Activated CD4-positive, alpha-beta T cell treated with anti-CD3 and anti-CD28 coated beads, Interleukin-2, amount 10 ng/mL, durations not matched to agents 7 days and 5 days (primary cell): ENCODE measurements at places on chromosomes 11 and 22.
A peak's percentile ranks its signal among the peaks of the same experiment; 100 is the strongest.

DNA sequence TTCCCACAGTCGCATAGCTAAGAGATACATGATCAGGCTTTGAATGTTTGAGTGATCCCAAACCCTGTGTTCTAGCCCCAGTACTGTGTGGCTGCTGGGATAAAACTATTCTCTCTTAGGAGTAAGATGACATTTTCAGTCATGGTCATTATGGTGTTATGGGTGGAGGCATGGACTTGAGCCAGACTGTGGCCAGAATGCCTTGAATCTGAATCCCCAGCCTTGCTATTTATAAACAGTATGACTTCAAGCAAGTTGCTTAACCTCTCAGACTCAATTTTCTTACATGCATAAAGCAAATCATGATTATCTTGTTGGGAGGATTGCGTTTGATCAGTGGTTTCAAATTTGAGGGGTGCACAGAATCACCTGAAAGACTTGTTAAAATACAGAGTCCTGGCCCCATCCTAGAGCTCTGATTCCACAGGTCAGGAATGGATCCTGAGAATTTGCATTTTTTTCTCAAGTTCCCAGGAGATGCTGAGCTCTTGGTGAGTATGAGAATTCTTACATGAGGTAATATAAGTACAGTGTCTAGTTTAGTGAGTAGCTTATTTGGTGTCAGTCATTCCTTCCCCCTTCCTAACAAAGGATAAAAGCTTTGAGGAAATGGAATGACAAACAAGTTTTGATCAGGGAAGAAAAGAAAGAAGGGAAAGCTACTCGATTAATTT, 571.7 kb downstream of the METTL15 start:
- no peak for DNase-seq

GRCh38 chr11:28835317-28835716, 727.1 kb downstream of the METTL15 start:
- no peak for DNase-seq

- no peak for DNase-seq
Observed at GRCh38 chr11:26782220-26782965, 60.5 kb upstream of the SLC5A12 start.

GRCh38 chr11:94941131-94941530, 32.2 kb downstream of the CWC15 start:
- DNase-seq, result no peak

GRCh38 chr22:45397806-45398205, 15.6 kb downstream of the SMC1B start:
- no peak for DNase-seq

DNA sequence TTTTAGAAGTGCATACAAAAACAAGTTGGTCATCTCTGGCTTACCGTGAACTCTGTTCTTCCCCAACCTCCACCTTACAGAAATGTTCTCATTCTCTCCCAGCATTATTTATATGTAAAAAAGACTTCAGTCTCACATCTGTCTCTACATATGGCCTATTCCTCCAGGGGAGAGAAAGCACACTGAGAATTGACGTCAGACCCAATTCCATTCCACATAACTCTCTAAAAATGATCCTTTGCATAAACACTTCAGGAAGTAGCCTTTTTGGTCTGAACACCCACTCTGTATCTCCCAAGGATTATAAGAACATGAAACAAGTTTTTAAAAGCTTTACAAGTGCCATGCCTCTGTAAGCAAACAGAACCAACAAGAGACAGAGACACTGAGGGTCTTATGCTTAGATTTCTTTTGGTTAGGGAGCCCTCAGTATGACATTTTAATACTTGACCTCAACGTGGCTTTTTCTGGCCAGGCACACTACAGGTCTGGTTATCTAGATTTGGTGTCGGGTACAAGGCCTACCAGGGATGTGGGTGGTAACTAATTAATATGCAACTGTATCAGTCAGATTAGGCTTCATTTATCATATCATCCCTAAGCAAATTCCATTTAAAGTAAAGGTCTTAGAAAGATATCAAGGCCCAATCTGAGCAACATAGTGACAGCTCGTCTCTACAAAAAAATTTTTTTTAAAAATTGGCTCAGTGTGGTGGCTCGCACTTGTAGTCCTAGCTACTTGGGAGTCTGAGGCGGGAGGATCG, 48.5 kb upstream of the PPP2R1B start:
- DNase-seq, result no peak

GRCh38 chr11:24708616-24709015, 211.8 kb downstream of the LUZP2 start:
- no peak for DNase-seq

DNA sequence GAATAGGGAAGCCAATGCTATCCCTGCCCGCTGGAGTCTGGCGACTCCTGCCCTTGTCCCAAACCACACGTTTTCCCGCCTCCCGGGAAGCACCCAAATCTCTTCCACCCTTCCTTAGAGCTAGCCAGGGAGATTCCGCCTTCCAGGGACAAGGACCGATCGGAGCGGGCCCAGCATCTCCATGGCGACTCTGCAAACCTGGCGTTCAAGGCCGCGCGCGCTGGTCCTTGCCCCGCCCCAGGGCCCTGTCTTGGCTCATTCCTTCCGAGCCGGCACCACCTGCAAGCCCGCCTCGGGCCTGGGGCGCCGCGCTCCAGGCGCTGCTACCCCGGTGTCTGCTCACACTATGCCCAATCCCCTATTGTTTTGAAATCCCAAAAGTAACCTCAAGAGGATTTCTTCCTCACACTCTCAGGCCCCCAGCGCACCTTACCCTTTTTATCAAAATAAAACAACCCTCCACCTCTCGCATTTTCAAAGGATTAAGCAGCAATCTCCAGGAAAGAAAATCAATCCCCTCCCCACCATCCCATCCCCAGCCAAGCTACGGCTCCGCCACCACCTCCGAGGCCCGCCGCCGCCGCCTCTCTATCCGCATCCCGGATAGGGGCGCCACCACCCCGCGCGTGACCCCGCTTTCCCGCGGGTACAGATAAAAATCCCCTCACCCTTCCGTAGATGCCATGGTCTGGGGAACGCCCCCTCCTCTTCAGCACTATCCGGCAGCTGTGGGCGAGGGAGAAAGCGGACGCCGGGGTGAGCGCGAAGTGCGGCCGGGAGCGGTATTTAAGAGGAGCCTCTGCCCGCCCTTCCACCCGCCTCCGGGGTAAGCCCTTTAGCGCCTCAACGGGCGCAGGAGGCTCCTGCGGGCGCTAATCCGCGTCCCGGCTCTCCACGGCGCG, 825 bp downstream of the SLC1A2 start:
- peak; percentile 12 for DNase-seq

DNA sequence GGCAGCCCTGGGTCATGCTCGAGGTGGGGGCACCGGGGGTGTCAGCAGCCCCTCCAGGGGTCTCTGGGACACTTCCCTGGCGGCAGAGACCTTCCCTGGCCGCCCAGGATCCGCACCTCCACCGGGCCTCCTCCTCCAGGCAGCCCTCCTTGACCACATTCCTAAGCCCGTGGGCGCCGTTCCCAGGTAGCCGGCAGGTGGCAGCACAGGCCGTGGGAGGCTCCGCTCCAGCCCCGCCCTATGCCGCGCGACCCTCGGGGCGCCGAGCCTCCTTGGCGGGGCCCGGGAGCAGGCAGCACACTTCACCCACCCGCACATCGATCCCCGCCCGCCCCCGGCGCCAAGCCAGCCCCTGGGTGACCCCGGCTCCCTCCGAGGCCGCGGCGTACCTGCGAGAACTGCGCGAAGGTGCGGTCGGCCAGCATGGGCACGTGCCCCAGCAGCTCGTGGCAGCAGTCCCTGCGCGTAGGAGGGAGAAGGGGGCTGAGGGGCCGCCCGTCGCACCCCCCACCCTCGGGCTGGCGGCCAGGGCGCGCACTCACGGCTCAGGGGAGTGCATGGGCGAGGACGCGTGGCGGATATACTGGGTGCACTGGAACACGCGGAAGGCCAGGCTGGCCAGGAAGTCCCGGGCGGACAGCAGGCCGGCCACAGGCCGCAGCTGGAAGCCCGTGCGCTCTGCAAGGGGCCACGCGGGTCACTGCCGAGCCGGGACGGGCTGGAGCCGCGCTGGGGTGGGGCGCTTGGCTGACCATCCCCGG, 5.3 kb upstream of the INS start:
- DNase-seq, result peak; percentile 29

DNA sequence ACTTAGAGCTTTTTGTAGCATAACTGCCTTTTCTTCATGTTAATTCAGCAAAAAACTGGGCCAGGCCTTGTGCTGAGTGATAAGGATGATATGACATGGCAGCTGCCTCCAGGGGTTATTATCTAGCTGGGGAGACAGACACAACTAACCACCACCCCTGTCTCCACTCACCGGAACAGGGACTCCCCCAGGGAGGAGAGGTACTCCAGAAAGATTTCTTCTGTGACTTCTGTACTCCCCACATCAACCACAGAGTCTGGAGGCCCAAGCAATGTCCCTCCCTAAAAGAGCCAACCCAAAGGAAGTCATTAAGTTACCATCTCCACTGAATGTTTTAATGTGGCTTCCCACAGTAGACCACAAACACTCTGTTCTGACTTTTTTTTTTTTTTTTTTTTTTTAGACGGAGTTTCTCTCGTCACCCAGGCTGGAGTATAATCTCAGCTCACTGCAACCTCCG, 14.3 kb upstream of the PMM1 start:
- DNase-seq, result peak; percentile 80

GRCh38 chr11:19393941-19394340, 153.2 kb upstream of the E2F8 start:
- DNase-seq, result no peak

DNA sequence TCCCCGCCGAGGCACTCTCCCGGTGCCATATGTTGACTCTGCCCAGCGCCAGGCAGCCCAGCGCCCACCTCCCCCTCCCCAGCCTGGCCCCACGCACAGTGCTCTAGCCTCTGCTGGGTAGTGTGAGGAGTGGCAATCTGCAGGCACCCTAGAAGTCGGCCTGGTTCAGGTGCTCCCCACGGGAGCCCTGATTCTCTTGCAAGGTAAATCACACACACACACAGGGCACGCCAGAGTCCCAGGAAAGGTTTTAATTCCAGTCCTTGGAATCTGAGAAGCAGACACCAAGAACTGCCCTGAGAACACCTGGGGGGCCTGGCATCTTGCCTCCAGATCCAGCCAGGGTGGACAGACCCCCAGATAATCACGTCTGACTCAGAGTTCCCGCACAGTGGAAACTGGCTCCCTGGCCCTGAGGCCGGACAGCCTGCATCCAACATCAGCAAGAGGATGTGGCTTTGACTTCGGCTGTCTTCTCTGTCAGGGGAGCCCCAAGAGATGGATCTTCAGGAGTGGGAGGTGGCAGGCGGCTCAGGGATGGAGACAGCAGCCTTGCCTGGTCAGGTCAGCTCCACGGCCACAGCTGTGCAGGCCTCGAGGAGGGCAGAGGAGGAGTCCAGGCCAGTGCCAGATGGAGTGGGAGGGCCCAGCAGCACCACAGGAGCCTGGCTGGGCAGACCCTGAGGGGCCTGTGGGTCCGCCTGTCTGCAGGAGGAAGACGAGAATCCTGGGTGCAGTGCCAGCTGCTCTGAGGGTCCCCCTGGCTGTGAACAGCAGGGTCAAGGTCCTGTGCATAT, 1.1 kb upstream of the RIN1 start:
- no peak for DNase-seq

DNA sequence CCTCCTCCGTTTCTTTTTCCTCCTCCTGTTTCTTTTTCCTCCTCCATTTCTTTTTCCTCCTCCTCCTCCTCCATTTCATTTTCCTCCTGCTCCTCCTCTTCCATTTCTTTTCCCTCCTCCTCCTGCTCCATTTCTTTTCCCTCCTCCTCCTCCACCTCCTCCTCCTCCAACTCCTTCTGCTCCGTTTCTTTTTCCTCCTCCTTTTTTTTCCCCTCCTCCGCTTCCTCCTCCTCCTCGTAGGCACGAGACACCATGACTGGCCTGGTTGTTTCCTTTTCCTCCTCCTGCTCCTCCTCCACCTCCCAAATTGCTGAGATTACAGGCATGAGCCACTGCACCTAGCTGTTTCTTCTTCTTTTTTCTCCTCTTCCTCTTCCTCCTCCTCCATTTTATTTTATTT, 25.6 kb upstream of the DRICH1 start:
- no peak for DNase-seq

GRCh38 chr11:17250561-17251350, 25.8 kb upstream of the NUCB2 start:
- DNase-seq, result no peak

DNA sequence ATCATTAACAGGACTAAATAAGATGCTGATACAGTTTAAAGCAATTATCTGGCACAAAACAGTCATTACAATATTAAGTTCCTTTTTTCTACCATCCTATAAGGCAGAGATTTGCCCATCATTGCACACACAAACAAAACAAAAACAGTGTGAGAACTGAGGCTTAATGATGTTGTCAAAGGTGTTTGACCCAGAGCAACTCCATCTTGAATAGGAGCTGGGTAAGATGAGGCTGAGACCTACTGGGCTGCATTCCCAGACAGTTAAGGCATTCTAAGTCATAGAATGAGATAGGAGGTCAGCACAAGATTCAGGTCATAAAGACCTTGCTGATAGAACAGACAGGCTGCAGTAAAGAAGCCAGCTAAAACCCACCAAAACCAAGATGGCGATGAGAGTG, 33.2 kb downstream of the CTSC start:
- no peak for DNase-seq

- no peak for DNase-seq
Observed at GRCh38 chr11:8717544-8717875, 34.9 kb downstream of the RPL27A start.

DNA sequence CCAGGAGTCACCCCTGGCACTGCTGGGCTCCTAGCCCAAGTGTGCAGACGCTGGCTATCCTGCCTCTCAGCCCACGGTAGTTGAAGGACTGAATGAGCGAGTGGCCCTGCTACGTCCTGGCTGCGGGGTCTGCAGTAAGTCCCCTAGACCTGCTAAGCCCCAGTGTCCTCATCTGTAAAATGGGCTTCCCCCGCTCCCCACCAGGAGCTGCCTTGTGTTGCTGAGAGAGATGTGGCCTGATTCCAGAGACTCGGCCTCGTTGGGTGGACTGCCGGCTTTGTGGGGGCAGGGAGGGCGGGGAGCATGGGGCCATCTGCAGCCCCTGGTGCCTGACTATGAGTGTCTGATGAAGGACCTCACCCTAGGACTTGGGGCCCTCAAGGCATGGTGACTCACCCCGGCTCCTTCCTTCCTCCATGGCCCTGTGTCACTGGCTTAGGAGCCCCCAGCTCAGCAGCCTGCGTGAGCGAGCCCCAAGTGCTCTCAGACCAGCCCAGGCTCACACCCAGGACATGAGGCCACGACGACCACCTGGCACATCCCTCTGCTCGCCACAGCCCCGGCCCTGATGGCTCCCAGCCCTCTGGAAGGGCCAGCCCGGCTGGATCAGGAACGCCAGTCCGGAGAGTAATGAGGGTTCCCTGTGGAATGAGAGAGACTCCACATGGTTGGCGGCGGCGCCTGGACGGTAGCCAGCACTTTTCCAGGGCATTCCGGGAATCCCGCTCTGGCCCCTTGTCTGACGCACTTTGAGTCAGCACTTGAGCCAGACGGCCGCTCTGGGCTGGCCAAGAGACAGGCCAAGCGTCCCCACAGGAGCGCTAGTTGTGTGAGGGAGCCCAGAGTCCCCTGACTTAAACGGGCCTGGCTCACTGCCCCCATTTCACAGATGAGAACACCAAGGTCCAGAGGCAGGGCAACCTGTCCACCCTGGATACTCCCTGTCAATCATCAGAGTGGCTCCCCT, 50.5 kb upstream of the SHISAL1 start:
- no peak for DNase-seq

GRCh38 chr11:41392596-41392995, 66.9 kb downstream of the LRRC4C start:
- DNase-seq, result no peak
